Gastrocnemius medialis (tissue), 4 donors: ENCODE measurements at places on chromosomes 11 and 22. TPM values are rescaled to one million over a fixed set of nuclear protein-coding genes. Genes with fewer than 3 reads are reported as not detected.

The C11orf86 gene
- not detected for total RNA-seq

GRCh38 chr11:131108760-131109159 lies 192.5 kb upstream of the SNX19 start:
- H3K4me3 ChIP-seq, result no peak overlapping the region
- H3K27me3 ChIP-seq, result no peaks in the 10 kb centered on the region
- no peak overlapping the region for H3K27ac ChIP-seq
- no peaks in the 10 kb centered on the region for H3K4me1 ChIP-seq
- no peaks in the 10 kb centered on the region for H3K36me3 ChIP-seq

The NLRP14 gene
- total RNA-seq, result not detected

The RIBC2 gene
- total RNA-seq, result not detected
